Spinal cord (tissue), 10 donors: ENCODE measurements at places on chromosomes 13 and 19. TPM values are rescaled to one million over a fixed set of nuclear protein-coding genes. Genes with fewer than 3 reads are reported as not detected.
A peak's percentile ranks its signal among the peaks of the same experiment; 100 is the strongest.

- peaks cover 88% of the 10 kb centered on the region for H3K36me3 ChIP-seq
- H3K4me3 ChIP-seq, result peak overlapping the region; percentile 68
- no peak for DNase-seq
- H3K27me3 ChIP-seq, result no peaks in the 10 kb centered on the region
- peaks cover 64% of the 10 kb centered on the region for H3K4me1 ChIP-seq
- H3K27ac ChIP-seq, result no peak overlapping the region
Measured at GRCh38 chr19:1276628-1277022, 1.3 kb downstream of the FAM174C start.

DNA sequence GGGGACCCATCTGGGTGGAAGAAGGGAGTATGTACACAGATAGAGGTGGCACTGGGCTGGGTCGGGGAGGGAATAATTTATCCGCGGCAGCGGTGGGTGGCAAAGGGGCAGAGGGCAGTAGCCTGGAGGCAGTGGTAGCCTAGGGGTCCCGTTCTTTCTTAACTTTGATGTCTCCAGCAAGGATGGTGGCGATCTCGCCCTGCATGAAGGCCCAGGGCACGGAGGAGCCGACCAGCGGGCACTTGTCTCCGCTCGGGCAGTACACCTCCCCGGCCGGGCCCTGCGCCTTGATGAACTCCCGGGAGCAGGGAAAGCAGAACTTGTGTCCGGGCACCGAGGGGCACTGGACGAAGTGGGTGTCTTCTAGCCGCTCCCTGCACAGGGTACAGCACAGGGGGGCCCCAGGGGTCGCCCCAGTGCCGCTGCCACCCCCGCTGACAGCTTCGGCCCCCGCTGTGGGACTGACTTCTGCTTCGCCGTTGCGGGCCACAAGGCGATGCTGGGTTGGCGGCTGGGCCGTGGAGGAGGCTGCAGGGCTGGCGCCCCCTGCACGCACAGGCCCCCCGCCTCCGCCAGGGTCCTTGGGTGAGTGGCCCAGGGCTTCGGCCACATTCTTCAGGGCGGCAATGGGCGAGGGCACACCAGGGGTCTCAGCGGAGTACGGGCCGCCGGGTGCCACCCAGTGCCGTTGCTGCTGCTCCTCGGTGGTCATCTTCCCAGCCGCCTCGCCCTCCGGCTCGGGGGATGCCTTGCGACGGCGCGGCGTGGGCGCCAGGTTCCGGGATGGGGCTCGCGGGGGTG is 1.9 kb downstream of the IRF2BP1 start:
- no peak for DNase-seq
- no peak overlapping the region for H3K27ac ChIP-seq
- peaks cover 49% of the 10 kb centered on the region for H3K4me1 ChIP-seq
- no peak overlapping the region for H3K4me3 ChIP-seq
- H3K27me3 ChIP-seq, result no peaks in the 10 kb centered on the region
- peaks cover 38% of the 10 kb centered on the region for H3K36me3 ChIP-seq

- no peak for DNase-seq
- H3K4me1 ChIP-seq, result peaks cover 28% of the 10 kb centered on the region
- no peaks in the 10 kb centered on the region for H3K27me3 ChIP-seq
- H3K27ac ChIP-seq, result no peak overlapping the region
- peaks cover 10% of the 10 kb centered on the region for H3K36me3 ChIP-seq
- H3K4me3 ChIP-seq, result no peak overlapping the region
Measured at GRCh38 chr19:40422748-40423566, 2.8 kb downstream of the SERTAD1 start.

GRCh38 chr13:31357581-31357980 is 157.8 kb downstream of the B3GLCT start:
- no peak overlapping the region for H3K4me3 ChIP-seq
- no peaks in the 10 kb centered on the region for H3K27me3 ChIP-seq
- no peaks in the 10 kb centered on the region for H3K36me3 ChIP-seq
- DNase-seq, result no peak
- H3K27ac ChIP-seq, result no peak overlapping the region

The PABPC3 gene
- total RNA-seq, result 0.50 TPM

DNA sequence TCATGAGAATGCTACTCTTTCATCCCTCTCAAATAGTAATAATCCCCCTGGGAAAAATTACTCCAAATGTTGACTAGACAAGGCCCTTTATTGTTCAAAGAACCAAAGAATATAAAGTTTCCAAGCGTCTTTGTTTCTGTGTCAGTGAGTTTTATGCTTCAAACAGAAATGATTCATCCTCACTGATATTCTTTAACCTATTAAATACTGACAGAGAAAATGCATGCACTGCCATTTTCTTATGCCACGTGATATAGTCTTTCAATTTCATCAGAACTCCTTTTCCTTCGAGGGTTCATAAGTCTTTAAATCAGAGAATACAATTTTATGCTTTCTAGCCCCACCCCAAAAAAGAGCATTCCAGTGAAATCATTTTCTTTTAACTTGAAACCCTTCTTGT is 211.6 kb downstream of the SHISA2 start:
- no peak overlapping the region for H3K27ac ChIP-seq
- no peaks in the 10 kb centered on the region for H3K36me3 ChIP-seq
- H3K27me3 ChIP-seq, result no peaks in the 10 kb centered on the region
- no peak overlapping the region for H3K4me3 ChIP-seq
- DNase-seq, result no peak

The TRIM28 gene
- total RNA-seq, result 203 TPM

The CACNA1A gene
- total RNA-seq, result 56.7 TPM

The RPL13A gene
- total RNA-seq, result 1,320 TPM

The CSNK1A1L gene
- total RNA-seq, result not detected

- peaks cover 36% of the 10 kb centered on the region for H3K36me3 ChIP-seq
- H3K27ac ChIP-seq, result peak overlapping the region; percentile 36
- no peaks in the 10 kb centered on the region for H3K27me3 ChIP-seq
- peaks cover 12% of the 10 kb centered on the region for H3K4me1 ChIP-seq
Measured at GRCh38 chr19:53538378-53539109, 599 bp downstream of the ZNF331 start.

The PRR36 gene
- 1.9 TPM for total RNA-seq

GRCh38 chr13:79062291-79062690 is 343.8 kb downstream of the RBM26 start:
- H3K27me3 ChIP-seq, result no peaks in the 10 kb centered on the region
- H3K4me1 ChIP-seq, result no peaks in the 10 kb centered on the region
- H3K27ac ChIP-seq, result no peak overlapping the region
- no peaks in the 10 kb centered on the region for H3K36me3 ChIP-seq

The KIR2DL3 gene
- total RNA-seq, result not detected

DNA sequence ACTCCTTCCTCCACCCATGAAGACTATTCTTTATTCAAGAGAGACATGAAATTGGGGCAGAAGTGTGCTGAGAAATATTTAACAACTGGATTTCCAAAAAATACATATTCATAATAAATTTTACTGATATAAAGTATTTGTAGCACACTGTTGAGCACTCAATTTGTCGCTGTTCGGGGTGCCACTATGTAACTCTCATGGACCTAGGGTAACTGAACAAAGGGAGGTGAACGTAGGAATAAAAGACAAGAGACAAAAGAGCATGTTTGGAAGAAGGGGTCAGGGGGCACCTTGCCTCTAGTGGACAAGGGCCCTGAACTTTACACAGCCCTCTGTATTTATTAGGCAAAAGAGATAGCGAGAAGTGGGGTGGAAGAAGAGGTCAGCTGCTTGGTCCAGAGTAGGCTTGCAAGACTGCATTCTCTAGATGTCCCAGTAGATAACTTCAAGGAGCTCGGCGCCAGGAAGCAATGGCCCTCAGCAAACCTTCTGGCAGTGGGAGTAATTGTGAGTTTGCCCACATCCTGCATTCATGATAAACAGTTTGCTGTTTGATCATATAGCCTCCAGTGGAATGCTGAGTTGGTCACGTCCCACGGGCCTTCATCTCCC is 4.5 kb upstream of the ZNF175 start:
- no peak overlapping the region for H3K4me3 ChIP-seq
- H3K27me3 ChIP-seq, result peaks cover 27% of the 10 kb centered on the region
- H3K36me3 ChIP-seq, result no peaks in the 10 kb centered on the region
- no peaks in the 10 kb centered on the region for H3K4me1 ChIP-seq
- H3K27ac ChIP-seq, result no peak overlapping the region

DNA sequence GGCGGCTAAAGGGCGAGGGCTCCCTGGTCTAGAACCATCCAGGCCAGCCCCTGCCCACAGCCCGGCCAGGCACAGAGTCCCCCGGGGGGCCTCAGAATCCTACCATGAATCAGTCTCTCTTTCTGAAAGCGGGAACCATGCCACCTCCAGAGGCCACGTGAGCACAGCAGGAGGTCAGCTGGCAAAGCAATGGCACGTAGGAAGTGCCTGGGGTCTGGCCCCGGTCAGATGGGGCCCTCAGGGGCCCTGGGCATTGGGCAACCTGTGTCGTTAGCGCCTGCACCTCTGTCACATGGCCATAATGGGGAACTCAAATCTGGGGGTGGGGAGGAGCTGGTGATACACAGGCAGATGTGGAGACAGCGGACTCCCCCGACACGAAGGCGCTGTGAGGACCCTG is 8.8 kb downstream of the MFSD12 start:
- no peak for DNase-seq
- H3K4me3 ChIP-seq, result no peak overlapping the region
- peaks cover 12% of the 10 kb centered on the region for H3K4me1 ChIP-seq
- peaks cover 72% of the 10 kb centered on the region for H3K36me3 ChIP-seq
- no peak overlapping the region for H3K27ac ChIP-seq
- H3K27me3 ChIP-seq, result no peaks in the 10 kb centered on the region

- no peaks in the 10 kb centered on the region for H3K36me3 ChIP-seq
- H3K27me3 ChIP-seq, result no peaks in the 10 kb centered on the region
- DNase-seq, result no peak
- H3K27ac ChIP-seq, result no peak overlapping the region
- no peak overlapping the region for H3K4me3 ChIP-seq
Measured at GRCh38 chr13:58476206-58476918, 844.8 kb downstream of the PCDH17 start.

DNA sequence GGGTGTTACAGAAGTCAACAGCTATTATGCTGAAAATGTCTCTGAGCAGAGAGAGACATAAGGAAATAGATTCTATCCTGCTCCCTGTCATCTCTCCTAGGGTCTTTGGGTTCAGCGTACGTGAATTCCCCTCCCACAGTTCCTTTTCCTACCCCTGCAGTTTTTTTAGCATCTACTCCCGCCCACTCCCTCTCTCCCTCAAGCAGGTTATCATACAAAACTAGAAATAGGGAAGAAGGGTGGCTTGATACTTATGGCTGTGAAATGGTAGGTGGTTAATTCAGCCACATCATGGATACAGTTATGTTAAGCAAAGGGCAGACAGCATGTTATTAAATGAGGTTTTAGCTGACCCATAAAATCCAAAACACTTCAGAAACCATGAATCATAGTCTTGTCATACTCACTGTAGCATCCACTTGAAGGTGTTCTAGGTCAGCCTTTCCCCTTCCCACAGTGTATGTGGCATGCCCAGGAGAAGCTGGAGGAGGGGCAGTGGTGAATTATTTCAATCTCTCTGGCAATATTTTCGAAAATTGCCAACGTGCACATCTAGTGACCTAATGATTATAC is 236.8 kb upstream of the SERP2 start:
- H3K36me3 ChIP-seq, result no peaks in the 10 kb centered on the region
- no peak for DNase-seq
- H3K27me3 ChIP-seq, result no peaks in the 10 kb centered on the region
- no peak overlapping the region for H3K27ac ChIP-seq

DNA sequence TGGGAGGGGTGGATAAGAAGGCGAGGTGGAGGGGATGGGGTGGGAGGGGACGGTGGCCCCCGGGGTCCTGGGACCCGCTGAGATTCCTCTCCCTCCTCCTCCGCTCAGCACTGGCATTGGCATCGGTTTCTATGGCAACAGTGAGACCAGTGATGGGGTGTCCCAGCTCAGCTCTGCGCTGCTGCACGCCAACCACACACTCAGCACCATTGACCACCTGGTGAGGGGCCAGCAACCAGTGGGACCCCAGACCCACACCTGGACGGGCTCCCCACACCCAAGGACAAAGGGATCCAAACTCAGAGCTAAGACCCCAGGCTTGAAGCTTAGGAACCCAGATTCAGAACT is 5.9 kb downstream of the TTYH1 start:
- peaks cover 94% of the 10 kb centered on the region for H3K4me1 ChIP-seq
- no peaks in the 10 kb centered on the region for H3K27me3 ChIP-seq
- H3K27ac ChIP-seq, result peak overlapping the region; percentile 87
- no peak for DNase-seq

DNA sequence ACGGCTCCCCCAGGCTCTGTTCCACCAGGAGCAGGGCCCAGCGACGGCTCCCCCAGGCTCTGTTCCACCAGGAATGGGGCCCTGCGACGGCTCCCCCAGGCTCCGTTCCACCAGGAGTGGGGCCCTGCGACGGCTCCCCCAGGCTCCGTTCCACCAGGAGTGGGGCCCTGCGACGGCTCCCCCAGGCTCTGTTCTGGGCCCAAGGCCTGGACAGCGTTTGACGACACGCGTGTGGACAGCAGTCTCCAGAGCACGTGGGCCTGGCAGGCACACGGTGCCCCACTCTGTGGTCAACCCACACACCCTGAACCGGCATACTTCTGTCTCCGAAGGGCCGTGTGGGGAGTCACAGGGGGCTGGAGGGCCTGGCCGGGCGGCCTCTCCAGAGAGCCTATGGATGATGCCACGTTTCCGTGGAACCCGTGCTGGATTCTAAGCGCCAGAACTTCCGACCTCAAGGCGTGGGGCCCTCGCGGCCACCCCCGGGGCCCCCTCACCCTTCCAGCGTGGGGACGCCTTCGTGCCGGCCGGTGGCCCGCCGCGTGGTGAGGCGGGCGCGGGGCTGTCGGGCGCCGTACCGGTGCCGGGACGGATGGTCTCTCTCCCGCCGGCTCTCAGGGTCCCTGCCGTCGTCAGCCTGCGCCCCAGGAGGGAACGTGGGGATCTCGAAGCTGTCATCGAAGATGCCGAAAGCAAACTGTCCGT is 11.6 kb downstream of the FGF22 start:
- H3K4me3 ChIP-seq, result no peak overlapping the region
- H3K27me3 ChIP-seq, result no peaks in the 10 kb centered on the region
- H3K36me3 ChIP-seq, result peaks cover 95% of the 10 kb centered on the region
- DNase-seq, result no peak
- H3K27ac ChIP-seq, result no peak overlapping the region

DNA sequence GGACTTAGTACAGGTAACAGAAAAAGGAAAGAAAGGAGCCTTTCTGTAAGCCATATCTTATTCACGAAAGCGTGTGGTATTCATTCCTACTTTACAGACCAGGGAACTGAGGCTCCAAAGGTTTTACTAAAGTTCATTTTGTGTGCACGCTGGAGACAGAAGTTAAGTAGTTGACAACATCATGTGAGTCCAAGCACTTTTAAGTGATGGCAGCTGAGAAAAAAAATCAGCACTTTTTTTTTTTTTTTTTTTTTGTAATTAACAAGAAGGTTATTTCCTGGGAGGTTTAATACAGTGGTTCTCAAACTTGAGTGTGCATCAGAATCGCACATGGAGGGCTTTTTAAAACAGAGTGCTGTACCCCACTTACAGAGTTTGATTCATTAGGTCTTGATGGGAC is 2.0 kb downstream of the DNAJC3 start:
- H3K27me3 ChIP-seq, result no peaks in the 10 kb centered on the region
- no peak overlapping the region for H3K27ac ChIP-seq
- H3K4me3 ChIP-seq, result no peak overlapping the region
- no peaks in the 10 kb centered on the region for H3K36me3 ChIP-seq
- peaks cover 8% of the 10 kb centered on the region for H3K4me1 ChIP-seq

DNA sequence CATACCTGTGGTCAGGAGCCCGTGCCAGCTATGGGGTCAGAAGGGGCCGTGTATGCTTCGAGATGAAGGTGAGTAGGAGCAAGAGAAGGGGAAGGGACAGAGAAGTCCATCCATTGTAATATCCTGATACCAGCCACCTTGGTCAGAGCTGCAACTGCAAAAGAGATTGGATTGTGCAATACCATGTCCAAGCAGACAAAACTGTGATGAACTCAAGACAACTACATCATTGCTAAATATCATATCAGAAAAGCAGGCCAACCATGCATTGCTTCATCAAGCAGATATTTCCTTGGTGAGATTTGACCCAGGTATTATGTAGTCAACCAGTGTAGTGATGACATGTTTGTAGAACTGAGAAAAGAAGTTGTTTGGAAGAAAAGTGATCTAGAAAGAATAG is 12.1 kb downstream of the HNRNPUL1 start:
- H3K4me1 ChIP-seq, result no peaks in the 10 kb centered on the region
- H3K36me3 ChIP-seq, result peaks cover 90% of the 10 kb centered on the region
- H3K4me3 ChIP-seq, result no peak overlapping the region
